Right renal cortex interstitium (tissue), 3 donors: ENCODE measurements at places on chromosomes 5 and 9.

GRCh38 chr9:91131433-91131839 is 230.3 kb downstream of the AUH start:
- no peak for DNase-seq

DNA sequence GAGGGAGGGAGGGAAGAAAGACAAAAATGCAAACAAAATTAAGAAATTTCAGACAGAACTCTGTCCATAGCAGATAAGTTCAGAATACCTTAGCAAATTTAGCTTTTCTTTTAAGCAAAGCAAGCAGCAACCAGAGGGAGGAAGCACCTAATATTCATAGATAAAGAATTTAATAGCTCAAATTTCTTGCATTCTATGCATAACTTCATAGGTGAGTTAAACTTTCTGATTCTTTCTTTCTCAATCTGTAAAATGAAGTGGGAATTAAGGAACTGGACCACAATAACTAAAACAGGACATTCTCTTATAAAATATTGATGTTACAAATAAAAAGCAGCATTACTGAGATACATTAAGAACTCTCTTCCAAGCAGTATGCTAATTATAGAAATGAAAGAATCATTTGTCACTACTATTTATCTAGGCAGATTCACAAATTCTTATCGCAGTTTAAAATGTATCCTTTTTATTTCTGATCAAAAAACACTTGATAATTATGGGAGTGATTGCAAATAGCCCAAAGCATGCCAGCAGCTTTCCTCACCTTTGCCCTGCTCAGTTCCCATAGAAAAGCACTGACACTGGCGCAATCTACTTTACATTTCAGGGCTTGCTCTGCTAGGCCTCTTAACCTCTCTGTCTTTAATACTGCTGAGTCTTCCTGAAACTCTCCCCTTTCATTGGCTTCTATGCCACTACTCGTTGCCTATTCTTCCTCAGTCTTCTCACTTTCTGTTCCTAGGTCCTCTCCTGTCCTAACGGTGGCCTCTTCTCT is 341.8 kb downstream of the PIK3R1 start:
- no peak for DNase-seq

DNA sequence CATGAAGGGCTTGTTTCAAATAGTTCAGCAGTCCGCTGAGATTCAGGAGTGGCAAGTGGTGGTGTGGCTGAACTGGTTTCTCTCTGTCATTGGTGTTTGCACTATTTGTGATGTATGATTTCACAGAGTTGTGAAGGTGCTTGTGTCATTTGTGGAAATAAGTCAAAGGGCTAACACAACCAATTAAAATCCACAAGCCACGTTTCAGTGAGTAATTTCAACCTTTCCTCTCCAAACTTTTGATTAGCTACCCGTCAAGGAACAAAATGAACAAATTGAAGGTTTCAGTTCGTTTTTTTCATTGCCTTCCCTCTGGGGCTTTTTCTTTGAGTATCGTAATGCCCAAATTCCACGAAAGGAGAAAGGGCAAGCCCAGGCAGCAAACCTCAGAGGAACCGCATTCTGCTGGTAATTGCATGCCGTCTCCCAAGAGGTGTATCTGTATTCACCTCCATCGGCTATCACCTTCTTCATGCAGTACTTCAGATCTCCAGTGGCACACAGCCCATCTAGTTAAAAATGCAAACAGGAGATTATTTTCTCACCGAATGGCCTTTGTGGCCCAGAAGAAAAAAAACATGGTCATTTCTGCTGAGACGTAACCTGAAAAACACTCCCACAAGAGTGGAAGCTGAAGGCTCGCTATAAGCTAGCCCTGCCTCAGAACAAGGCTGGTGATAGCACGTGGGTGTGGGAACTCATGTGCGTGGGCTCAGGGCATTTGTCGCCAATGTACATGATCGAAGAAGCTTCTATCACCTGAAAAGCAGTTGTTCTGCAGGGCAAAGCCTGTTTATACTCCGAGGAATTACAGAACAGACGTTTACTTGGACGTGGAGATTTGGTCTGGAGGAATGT is 197.1 kb downstream of the NR3C1 start:
- no peak for DNase-seq

- no peak for DNase-seq
Observed at GRCh38 chr5:154519359-154519758, 41.3 kb upstream of the HAND1 start.

DNA sequence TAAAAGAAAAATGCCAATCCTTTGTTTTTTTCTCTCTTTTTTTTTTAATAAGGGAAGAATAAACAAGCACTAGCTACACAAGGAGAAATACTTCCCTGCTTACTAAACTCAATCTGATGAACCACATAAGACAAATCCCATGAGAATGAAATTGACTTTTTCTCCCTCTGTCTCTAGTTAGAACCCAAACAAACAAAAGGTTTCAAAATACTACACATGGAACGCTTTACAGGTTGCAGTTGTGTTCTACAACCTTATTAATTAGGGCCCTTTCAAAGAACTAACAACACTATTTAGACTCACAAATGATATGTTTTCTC is 124.5 kb downstream of the PDE4D start:
- DNase-seq = no peak

- no peak for DNase-seq
Observed at GRCh38 chr5:98727686-98728085, 45.8 kb upstream of the RGMB start.

DNA sequence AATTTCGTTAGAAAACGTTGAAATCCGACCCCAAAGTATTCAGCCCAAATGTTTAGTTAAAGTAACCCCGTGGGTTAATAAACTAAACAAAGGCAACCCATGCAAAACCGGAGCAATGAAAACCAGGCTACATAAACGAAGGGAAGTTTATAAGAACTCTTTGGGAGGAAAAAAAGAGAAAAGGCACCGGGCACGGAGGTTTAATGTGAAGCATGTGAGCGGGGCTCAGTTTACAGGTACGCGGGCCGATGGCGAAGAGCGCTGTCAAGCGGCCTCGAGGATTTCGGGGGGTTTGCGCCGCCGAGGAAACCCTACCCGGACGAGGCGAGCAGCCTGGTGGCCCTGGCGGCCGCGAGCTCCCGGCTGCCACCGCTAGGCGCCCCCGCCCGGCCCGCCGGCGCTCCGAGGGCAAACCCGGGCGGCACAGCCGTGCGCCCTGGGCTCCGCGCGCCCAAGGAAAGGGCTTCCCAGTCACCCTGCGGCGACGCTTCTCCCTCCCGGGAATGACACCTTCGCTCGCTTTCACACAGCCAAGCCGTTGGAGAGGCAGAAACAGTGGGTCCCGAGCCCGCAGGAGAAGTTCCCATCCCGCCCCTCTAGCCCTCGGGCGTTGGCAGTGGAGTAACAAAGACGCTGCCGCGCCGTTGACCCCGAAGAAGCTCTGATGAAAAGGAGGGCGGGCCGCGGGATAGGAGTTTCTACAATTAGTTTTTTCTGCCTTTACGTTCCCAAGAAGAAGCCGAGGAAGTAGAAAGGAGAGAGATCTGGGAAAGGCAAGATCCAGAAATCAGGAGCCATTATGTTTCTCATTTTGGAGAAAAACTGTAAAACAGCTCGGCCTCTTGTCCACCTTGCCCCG is 126.0 kb downstream of the TMEM174 start:
- DNase-seq = no peak

DNA sequence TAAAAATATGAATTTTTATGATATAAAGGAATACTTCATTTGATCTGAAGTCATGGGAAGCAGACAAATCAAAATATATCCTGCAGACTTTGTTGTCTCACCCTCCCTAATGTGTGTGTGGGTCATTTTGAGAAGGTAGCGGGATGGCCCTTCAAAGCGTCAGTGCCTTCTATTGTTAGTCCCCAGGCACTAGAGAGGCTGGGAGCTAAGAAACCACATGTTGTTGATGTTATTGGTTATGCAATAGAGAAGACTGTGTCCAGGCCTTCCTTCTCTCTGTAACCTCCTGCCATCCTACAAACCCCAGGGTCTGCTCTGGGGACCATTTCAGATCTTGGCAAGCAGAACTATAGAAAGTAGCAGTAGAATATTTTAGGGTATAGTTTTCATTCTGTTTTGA is 94.7 kb downstream of the NLN start:
- no peak for DNase-seq

- no peak for DNase-seq
Observed at GRCh38 chr5:82107267-82107666, 135.4 kb downstream of the ATG10 start.

- DNase-seq = no peak
Observed at GRCh38 chr9:33860200-33860871, 43.4 kb downstream of the UBE2R2 start.

DNA sequence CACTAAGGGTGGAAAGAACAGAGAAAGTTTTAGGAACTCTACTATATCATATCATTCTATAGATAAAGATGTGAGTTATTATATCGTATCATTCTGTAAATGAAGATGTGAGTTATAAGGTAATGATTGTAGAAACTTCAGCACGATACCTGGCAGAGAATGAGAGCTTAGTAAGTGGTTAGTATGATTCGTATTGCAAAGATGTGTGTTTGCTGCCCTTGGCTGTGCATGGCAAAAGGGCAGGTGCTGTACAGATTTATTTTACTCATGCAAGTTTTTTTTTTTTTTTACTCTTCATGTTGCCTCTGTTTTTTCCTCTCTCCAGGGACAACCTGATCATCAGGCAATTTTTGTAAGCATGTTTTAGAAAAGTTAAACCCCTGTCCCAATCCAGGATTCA is 83.3 kb downstream of the EGFLAM start:
- no peak for DNase-seq

GRCh38 chr5:175837171-175837699 is 34.1 kb upstream of the CPLX2 start:
- DNase-seq = no peak

DNA sequence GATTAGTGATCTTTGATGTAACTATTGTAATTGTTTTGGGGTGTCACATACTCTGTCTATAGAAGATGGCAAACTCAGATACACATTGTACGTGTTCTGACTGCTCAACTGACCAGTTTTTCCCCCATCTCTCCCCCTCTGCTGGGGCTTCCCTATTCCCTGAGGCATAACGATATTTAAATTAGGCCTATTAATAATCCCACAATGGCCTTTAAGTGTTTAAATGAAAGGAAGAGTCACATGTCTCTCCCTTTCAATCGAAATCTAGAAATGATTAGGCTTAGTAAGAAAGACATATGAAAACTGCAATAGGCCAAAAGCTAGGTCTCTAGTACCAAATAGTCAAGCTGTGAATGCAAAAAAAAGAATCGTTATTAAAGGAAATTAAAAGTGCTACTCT is 265.6 kb downstream of the TMEM232 start:
- DNase-seq = no peak

DNA sequence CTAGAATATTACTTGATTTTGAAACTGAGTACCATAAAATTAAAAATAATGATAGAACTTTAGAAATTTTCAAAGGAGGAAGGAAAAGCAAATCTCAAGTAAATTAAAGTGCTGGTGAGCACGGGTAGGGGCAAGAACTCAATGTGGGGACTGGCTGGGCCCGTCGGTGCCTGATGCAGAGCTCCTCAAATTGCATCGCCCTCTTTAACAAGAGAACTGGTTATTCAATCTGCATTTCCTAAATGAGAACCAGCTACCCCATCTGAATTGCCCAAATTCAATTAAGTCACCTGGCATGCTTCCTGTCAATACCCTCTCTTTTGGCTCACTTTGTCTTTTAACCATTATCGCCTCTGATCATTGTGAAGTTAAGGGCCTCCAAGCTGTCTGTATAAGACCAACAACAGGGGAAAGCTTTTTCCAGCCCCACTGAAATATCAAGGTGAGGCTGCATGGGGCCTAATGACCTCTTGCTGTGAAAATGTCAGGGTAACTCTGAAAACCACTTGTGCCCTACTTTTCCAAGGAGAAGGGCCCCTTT is 316.7 kb downstream of the SLIT3 start:
- no peak for DNase-seq

DNA sequence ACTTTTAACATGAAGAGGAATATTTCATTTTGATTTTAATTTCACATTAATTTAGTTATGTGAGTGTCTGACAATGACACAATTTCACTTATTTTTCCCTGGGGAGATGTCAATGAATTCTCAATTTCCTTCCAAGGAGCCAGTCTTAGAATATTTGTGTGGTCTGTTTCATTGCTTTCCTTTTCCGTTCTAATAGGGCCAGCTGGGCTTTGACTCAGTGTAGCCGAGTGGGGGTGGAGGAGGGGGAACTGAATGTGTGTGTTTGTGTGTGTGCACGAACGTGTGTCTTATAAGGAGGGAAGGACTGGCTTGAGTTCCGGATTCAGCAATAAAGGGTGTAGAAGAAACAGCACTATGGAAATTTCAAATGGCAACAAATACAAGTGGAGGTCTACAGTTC is 100.0 kb downstream of the BASP1 start:
- DNase-seq = no peak

- DNase-seq = no peak
Observed at GRCh38 chr5:102796498-102796897, 41.4 kb downstream of the PAM start.

GRCh38 chr5:63953217-63953616 is 9.0 kb downstream of the HTR1A start:
- no peak for DNase-seq

DNA sequence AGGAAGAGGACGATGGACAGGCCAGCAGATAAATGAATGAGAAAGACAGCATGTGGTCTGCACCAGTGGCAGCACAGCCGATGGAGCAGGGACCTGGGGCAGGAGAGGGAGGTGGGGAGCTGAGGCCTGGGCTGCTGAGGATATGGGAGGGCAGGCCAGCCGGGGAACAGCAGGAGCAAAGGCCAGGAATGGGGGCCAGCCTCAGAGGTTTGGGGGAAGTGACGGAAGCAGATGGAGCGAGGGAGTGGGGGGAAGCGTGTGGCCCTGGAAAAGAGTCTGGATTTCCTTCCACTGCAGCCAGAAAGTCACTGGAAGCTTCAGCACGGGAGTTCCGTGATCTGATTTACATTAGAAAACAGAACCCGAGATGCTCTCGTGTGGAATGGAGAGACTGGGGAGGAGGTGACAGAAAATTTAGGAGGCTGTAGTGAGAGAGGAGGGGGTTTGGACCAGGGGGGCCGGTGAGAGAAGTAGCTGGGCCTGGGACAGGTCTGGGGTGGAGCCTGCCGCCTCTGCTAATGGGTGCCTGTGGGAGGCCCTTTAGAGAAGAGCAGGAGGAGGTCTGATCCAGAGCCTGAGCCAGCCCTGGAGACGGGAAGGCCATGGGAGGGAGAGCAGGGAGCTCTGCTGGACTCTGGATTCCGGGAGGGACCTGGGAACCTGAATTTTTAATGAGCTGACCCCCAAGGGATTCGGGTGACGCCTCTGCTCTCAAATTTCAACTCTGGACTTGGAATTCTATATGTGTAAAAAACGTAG is 65.4 kb downstream of the TSPAN17 start:
- no peak for DNase-seq

- DNase-seq = no peak
Observed at GRCh38 chr9:113372059-113372458, 4.7 kb downstream of the HDHD3 start.

- no peak for DNase-seq
Observed at GRCh38 chr5:139064613-139065012, 133.6 kb downstream of the SIL1 start.

GRCh38 chr9:2418619-2419018 is 203.0 kb upstream of the VLDLR start:
- no peak for DNase-seq

- no peak for DNase-seq
Observed at GRCh38 chr9:33180526-33181184, 13.5 kb upstream of the B4GALT1 start.

- DNase-seq = no peak
Observed at GRCh38 chr5:93158841-93159240, 422.2 kb downstream of the NR2F1-AS1 start.
